Activated CD4-positive, alpha-beta T cell treated with anti-CD3 and anti-CD28 coated beads, Interleukin-2, amount 50 U/mL, for 4 hours (primary cell): ENCODE measurements at places on chromosomes 4 and X.

DNA sequence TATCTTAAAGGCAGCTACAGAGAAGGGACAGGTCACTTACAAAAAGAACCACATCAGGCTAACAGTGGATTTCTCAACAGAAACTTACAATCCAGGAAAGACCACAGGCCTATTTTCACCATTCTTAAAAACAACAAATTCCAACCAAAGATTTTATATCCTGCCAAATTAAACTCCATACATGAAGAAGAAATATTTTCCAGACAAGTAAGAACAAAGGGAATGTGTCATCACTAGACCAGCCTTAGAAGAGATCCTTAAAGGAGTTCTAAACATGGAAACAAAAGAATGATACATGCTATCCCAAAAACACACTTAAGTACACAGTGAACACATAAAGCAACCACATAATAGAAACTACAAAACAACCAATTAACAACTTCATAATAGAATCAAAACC, 105.6 kb downstream of the ANXA10 start:
- DNase-seq = no peak

- DNase-seq = no peak
These were observed 38.9 kb upstream of the TMPRSS11D start for GRCh38 chr4:67922697-67923096.

GRCh38 chr4:152399246-152399645, 136.6 kb downstream of the FBXW7 start:
- DNase-seq = no peak

GRCh38 chr4:119039779-119040178, 95.9 kb upstream of the MYOZ2 start:
- no peak for DNase-seq

DNA sequence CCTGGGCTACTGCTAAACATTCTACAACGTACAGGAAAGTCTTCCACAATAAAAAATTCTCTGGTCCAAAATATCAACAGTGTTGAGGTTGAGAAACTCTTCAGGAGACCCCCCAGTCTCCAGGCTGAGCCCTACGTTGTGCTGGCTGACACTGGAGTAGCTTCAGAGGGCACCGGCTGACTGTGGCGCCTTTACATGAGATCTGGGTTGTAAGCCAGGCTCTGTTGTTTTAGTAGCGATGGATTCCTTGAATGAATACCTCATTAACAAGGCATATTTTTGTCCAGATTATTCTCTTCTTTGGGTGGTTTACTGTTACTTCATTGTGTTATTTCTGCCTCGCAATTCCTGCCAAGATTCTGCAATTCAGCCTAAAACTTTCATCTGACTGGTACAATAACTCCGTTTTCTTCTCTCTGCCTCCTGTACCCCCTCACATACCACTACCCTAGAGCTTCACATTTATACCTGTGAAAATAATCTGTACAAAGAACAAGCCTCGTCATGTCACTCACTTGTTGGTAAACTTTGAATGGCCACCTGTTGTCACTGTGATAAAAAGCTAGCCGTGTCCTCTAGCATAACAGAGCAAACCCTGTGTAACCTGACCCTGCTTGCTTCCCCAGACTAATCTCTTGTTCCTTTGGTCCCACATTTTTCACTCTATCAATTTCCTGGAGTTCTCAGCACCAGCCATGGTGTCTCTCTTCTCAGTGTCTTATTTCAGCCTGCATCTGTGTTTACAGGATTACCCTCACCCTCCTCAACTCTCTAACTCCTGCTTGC, 1476.1 kb upstream of the TENM3 start:
- no peak for DNase-seq

DNA sequence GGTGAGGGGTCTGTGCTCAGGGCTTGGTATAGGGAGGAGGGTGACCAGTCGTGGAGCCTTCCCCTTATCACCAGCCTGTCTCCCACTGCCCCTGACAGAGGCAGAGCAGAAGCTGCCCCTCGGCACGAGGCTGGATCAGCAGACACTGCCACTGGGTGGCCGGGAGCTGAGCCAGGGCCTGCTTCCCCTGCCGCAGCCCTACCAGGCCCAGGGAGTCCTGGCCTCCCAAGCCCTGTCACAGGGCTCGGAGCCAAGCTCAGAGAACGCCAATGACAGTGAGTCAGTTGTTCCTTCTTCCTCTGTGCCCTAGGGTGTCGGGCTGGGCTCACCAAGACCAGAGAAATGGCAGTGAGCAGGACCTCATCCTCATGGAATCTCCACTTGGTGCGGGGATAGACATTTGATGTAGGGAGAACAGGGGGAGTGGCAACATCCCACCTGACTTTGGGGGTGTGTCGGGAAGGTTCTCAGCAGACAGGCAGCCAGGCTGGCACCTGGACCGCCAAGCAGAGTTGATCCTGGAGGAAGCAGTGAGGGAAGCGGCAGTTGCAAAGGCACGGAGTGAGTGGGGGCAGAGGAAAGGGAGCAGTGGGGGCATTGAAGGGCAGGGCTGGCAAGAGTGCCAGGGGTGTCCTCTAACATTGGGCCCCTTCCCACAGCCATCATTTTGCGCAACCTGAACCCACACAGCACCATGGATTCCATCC, 14.3 kb upstream of the UBA1 start:
- DNase-seq = no peak

GRCh38 chr4:77308843-77309242, 151.8 kb downstream of the CCNG2 start:
- no peak for DNase-seq

DNA sequence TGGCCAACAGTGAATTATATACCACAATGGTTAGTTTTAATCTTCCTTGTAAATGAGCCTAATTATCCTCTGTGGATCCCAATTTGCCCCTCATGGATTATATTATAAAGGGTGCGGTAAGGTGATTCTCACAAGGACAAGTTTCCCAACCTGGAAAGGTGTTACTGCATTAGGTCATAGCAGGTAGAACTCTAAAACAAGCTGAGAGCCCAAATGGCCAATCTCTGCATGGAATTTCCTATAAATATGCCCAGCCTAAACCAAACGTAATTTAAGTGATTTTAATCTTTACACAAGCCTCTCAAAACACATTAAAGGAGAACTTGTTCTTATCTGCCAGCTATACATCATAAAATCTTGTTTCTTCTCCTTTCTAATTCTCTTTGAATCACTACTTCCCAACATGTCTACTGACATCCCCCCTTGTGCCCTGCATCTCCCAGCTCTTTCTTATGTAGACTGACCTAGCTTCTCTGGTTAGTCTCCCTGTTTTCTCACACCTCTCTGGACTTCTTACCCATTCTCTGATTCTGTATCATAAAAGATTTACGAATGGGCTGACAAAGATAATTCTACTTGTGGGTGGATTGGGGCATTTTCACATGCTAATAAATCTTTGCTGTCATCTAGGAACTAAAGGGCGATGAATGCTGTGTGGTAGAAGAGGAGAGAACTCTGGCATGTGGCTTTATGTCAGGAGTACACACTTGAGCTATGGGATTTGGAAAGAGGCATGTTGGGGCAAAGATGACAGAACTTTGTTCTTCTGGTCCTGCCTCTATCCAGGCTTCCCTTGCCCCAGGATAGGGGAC, 94.3 kb upstream of the PGRMC2 start:
- no peak for DNase-seq

- DNase-seq = no peak
These were observed 44.8 kb downstream of the ACOX3 start for GRCh38 chr4:8395504-8396296.

GRCh38 chrX:123487669-123488068, 245.2 kb downstream of the THOC2 start:
- DNase-seq = no peak

GRCh38 chrX:154002215-154002719, 17.4 kb downstream of the IRAK1 start:
- DNase-seq = no peak

DNA sequence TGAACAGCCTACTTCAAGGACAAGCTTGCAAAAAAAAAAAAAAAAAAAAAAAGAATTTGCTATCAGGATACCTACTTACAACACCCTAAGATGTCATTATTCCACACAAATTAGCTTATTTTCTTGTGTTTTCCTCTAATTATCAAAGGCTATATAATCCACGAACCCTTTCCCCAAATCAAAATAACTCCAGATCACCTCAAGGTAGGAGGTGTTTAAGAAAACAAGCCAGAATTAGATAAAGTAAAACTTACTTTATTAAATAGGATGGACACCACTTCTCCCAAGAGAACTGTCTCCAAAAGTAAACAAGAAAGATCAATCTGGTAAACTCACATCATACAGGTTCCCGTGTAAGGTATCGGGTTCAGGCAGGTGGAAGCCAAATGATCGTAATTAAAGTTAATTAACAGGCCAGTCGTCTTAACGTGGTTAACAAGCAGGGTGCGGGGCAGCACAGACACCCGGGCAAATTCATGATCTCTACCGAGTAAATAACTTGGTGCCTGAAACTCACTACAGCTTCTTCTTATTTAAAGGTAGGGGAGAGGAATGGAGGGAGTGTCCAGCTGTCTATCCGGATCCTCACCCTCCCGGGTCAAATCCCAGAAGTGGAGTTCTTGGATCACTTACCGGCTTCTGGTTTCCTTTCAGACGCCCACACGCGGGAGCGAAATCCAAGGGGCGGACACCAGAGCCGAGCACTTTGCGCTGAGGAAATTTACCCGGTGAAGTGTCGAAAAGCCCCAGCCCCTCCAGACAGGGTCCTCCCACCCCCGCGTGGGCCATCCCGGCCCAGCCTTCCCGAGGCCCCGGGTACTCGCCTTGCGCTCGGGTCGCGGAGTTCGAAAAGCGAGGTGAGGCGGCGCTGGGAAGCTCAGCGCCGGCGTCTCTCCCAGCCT, 708 bp downstream of the ARAP2 start:
- peak; percentile 45 for DNase-seq

GRCh38 chr4:172543249-172543648, 625.4 kb upstream of the GALNT7 start:
- DNase-seq = no peak
